Stimulated activated naive CD8-positive, alpha-beta T cell treated with anti-CD3 and anti-CD28 coated beads, Interleukin-15, Interleukin-2, amounts not matched to agents 100 U/mL and 50 U/mL, for 24 hours (primary cell): ENCODE measurements at places on chromosomes 11 and 22.

DNA sequence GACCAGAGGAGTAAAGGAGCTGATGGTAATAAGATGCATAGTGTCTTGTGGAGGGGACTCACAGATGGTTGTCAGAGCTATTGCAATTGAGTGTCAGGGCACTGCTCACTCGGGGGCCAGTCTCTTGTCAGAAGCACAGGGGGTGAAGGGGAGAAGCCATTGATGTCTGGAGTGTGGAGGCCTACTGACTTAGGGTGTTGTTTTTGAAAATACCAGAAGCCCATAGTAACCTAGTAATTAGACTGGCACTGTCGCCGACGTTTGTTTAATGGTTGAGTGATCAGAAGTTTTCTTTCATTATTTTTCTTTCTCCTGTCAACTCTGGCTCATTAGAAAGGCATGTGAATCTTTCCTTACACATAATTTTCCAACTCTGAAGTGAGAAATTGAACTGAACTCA lies 151.6 kb upstream of the TENM4 start:
- DNase-seq: no peak

DNA sequence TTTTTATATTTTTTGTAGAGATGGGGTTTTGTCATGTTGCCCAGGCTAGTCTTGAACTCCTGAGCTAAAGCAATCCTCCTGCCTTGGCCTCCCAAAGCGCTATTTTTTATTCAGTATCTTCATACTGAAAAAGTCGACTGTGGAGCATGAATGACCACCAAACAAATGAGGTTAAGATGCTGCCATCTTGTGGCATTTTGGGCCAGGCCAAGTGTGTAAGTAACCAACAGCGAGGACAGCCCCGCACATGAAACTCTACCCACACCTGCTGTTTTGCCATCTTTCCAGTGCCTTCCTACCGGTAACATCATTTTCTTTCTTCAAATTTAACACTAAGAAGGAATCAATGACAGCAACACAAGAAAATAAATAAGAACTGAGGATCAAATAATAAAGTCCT lies 32.2 kb upstream of the AQP11 start:
- DNase-seq: no peak

DNA sequence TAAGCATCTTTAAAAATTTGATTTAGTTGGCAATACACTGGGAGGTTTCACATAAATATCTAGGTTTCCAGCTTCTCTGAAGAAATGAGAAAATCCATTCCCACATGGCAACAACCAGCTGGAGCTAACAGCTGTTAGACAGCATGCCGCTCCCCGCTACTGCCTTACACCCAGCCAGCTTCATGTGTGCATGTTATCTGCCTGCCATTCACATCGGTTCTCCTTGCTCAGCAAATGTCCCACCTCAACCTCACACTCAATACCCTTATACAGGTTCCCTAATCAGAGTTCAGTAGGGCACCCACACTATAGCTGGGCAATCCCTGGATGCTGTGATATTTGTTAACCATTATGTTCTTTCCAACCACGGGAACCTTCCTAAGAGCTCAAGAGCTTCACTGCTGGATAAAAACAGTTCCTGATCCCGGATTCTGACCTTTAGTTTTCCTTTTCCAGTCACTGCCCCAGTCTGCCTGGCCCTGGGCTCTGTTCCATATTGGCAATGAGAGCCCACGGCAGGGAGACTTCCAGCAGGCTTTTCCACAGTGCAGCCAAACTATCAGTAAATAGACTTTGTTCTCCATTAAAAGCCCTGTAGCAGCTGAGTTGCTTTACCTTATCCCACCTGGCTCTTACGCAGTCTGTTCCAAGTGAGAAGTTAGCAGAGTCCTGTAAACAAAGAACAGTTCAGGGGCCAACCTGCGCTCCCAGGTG lies 8.6 kb downstream of the RPUSD4 start:
- no peak for DNase-seq

GRCh38 chr11:60863550-60864521 lies 3.5 kb upstream of the ZP1 start:
- no peak for DNase-seq

DNA sequence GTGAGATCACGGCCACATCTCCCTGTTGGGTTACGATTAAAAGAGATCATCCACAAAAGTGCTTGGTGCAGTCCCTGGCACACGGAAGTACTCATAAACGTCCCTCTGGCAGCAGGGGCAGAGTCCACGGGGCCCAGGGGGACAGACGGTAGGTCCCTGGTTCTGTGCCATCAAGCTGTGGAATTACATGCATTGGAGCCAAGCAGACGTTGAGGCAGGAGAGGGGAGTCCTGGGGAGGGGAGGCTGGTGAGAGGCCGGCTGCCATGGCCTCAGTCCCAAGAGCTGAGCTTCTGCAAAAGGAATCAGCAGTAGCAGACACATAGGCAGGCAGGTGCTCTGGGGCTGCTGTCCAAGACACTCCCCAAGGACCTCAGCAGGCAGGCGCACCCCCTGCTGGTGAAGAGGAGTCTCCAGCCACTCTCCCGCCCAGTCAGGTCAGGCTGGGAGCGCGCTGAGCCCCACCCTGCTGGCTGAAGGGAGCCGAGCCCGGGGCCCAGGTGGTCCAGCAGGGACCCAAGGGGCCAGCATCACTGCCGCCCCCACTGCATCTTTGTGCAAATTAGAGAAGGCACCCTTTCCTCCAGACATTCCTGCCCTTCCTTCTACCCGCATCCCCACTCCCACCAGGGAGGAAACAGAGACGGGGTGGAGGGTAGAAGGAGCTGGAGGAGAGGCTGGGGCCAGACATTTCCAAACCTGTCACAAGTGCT lies 7.6 kb upstream of the KCTD17 start:
- DNase-seq: peak; percentile 67

DNA sequence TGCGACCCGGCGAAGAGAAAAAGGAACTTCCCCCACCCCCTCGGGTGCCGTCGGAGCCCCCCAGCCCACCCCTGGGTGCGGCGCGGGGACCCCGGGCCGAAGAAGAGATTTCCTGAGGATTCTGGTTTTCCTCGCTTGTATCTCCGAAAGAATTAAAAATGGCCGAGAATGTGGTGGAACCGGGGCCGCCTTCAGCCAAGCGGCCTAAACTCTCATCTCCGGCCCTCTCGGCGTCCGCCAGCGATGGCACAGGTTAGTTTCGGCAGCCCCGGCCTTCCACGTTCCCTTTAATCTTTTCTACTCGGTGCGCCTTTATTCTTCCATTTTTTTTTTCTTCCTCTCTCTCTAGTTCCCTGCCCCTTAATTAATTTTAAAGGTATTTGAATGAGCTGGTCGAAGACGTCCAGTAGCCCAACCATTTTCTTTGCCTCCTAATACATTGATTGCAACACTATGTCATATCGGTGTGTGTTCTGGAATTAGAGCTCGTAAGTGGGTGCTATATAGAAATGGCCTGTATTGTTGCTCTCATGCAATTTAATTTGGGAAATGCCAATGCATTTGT lies 537 bp downstream of the EP300 start:
- peak; percentile 41 for DNase-seq

- no peak for DNase-seq
These were observed 33.0 kb upstream of the NUP160 start for GRCh38 chr11:47881145-47881544.

GRCh38 chr11:63599211-63600122 lies 14.8 kb downstream of the PLAAT3 start:
- DNase-seq: no peak
